ENCODE measurements at places on chromosomes 7 and 10. TPM values are rescaled to one million over a fixed set of nuclear protein-coding genes. Genes with fewer than 3 reads are reported as not detected.

DNA sequence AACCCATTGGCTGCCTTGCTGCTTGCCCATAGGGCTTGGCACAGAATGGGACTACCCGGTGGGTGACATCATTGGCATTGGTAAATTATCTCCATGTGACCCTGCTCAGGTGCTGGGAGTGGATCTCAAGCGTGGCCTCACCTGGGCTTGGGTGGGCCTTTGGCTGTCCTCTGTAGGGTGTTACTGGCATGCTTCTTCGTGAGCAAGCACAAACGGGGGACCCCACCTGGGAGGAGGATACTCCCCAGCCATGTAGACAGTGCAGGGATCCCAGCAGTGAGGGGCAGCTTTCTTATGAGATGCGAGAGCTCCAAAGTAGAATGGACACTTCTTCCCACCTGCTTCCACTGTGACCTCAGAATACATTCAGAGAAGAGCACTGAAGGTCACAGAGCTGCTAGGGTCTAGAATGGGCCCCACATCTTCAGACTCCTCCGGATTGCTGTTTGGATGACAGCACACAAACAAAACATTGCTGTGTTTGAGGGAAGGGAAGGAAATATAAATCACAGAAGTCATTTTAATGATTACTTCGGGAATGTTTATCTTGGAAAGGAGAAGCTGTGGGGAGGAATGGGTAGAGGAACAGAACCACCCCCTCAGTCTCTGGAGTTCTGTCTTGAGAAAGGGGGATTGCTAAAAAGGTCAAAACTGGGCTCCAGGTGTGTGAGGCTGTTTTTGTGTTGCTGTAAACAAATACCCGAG, 75.9 kb downstream of the SH2D4B start:
- DNase-seq, result no peak
- H3K4me1 ChIP-seq, result no peaks in the 10 kb centered on the region
- H3K4me3 ChIP-seq, result no peak overlapping the region
- no peaks in the 10 kb centered on the region for H3K36me3 ChIP-seq

DNA sequence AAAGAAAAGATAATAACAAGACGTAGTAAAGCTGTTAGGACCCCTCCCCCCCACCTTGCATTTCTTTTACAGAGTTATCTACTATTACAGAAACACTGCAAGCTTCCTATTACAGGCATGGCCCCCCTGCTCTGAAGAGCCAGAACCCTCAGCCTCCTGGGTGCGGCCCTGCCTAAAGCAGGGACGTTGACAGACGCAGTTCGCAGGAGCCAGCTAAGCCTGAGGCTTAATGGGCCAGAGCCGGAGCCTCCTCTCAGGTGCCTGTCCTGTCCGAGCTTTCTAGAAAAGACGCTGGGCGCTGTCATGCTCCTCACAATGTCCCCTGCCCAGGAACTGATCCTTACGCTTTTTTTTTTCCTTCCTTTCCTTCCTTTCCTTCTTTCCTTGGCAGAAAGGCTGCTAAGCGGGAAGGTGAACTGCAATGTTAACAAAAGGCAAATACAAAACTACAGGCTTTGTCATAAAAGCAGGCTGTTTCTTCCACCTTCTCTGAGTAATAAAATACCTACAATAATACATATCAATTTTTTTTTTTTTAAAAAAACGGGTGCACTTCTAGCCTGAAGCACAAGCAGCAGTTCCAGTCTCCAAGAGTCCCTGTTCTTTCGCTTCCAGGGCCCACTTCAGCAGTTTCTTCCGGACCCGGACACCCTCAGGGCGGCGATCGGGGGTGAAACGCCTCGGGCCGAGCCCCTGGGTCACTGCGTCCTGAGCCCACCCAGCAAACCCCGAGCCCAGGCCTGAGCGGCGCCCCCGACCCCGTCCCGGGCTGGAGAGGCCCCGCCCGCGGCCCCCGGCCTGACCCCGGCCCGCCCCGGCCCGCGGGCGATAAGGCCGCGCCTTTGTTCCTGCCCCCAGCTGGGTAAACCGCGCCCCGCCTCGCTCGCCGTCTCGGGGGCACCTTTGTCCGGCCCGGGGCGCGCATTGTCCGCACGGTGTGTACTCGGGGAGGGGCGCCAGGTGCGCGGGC, 11.2 kb downstream of the MNX1 start:
- DNase-seq, result no peak
- peak overlapping the region; percentile 33 for H3K4me3 ChIP-seq
- no peak overlapping the region for H3K27ac ChIP-seq
- no peaks in the 10 kb centered on the region for H3K36me3 ChIP-seq
- peaks cover 25% of the 10 kb centered on the region for H3K4me1 ChIP-seq

Gene SUN1
- total RNA-seq, result 108 TPM

Gene CNTNAP2
- total RNA-seq, result not detected

Data from CD4-positive, alpha-beta T cell (primary cell).